Endothelial cell of umbilical vein (primary cell): ENCODE measurements at places on chromosomes 3 and 15. TPM values are rescaled to one million over a fixed set of nuclear protein-coding genes. Genes with fewer than 3 reads are reported as not detected.
A peak's percentile ranks its signal among the peaks of the same experiment; 100 is the strongest.

DNA sequence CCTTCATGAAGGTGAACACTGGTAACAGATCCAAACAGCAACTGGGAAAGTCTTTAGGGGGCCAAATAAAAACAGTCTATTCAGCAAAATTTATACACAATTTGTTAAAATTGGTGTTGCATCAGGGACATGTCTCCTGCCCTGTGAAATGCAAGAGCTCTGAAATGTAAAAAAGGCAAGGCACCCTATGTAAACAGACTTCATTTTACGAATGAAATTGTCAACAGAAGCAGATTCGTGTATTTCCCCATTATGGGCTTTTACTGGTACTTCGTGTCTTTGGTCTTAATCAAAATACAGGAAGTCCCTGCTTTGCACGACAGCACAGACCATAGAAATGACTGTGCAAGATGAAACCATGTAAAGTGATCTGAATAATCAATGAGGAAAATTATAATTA, 127.3 kb upstream of the THBS1 start:
- H3K27me3 ChIP-seq, result no peaks in the 10 kb centered on the region
- H3K4me3 ChIP-seq, result no peak overlapping the region
- peaks cover 2% of the 10 kb centered on the region for H3K4me1 ChIP-seq
- H3K36me3 ChIP-seq, result no peaks in the 10 kb centered on the region

DNA sequence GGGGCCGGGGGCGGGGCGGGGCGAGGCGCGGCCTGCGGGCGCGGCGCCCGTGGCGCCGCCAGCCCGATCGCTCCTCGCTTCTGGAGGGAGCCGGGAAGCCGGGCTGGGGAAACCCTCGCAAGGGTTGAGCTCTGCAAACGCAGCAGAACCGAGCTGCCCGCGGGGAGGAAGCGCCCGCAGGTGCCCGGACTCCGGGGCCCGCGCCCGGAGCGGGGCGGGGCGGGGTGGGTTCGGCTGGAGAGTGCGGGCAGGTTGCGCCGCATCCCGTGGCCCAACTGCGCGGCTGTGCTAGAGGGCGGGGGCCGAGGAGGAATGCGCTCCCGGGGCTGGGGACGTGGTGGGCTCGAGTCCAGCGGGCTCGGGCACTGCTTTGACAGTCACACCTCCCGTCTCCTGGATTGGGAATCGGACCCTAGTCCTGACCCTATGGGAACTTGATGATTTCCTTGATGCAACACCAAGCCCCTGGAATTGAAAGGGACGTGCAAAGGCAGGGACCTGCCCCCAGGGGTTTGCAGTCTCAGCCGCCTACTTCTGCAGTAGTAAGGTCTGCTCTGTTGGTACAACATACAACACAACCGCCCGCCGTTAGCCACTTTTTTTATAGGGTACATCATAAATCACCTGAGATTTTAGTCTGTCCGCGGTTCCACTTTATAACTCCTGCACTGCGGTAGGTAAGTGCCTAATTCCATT, 34.3 kb downstream of the ZBTB38 start:
- H3K4me1 ChIP-seq, result peaks cover 47% of the 10 kb centered on the region
- peak; percentile 76 for DNase-seq
- peaks cover 14% of the 10 kb centered on the region for H3K36me3 ChIP-seq
- H3K4me3 ChIP-seq, result peak overlapping the region; percentile 65

- H3K27ac ChIP-seq, result no peak overlapping the region
- no peaks in the 10 kb centered on the region for H3K4me1 ChIP-seq
- no peaks in the 10 kb centered on the region for H3K27me3 ChIP-seq
- no peak overlapping the region for H3K4me3 ChIP-seq
- no peak for DNase-seq
Measured at GRCh38 chr3:67819447-67819846, 165.0 kb upstream of the SUCLG2 start.

DNA sequence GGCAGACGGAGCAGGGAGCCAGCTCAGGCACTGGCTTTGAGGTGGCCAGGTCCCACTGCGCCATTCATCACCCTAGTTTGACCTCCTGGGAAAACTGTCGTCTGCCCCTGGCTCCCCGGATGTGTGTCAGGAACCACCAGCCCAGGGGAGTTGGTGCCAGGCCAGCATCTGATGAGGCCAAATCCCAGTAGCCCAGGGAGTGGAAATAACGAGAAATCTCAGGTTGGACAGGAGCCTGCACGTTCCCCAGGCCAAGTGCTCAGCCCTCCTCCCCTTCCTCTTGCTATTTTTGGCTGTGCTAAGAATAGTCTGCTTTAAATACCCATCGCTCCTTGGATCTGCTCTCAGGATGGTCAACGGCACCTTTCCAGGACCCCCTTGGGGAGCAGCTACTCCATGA, 93.1 kb upstream of the RPL32 start:
- no peaks in the 10 kb centered on the region for H3K27me3 ChIP-seq
- no peak overlapping the region for H3K27ac ChIP-seq
- no peak overlapping the region for H3K4me3 ChIP-seq
- H3K4me1 ChIP-seq, result no peaks in the 10 kb centered on the region
- DNase-seq, result no peak

GRCh38 chr15:62469874-62470688, 305.0 kb upstream of the C2CD4B start:
- no peak overlapping the region for H3K27ac ChIP-seq
- no peaks in the 10 kb centered on the region for H3K36me3 ChIP-seq

- no peaks in the 10 kb centered on the region for H3K36me3 ChIP-seq
- H3K27me3 ChIP-seq, result no peaks in the 10 kb centered on the region
- H3K4me1 ChIP-seq, result no peaks in the 10 kb centered on the region
- H3K27ac ChIP-seq, result no peak overlapping the region
- H3K4me3 ChIP-seq, result no peak overlapping the region
Measured at GRCh38 chr15:33392453-33392852, 81.7 kb downstream of the RYR3 start.

GRCh38 chr15:78749831-78750230, 61.4 kb downstream of the ADAMTS7 start:
- no peaks in the 10 kb centered on the region for H3K27me3 ChIP-seq
- no peak overlapping the region for H3K4me3 ChIP-seq
- DNase-seq, result no peak
- no peaks in the 10 kb centered on the region for H3K4me1 ChIP-seq
- no peaks in the 10 kb centered on the region for H3K36me3 ChIP-seq

- H3K27ac ChIP-seq, result peak overlapping the region; percentile 64
- peak; percentile 88 for DNase-seq
- H3K4me1 ChIP-seq, result peaks cover 15% of the 10 kb centered on the region
- no peak overlapping the region for H3K4me3 ChIP-seq
Measured at GRCh38 chr15:31004220-31004733, 12.8 kb upstream of the MTMR10 start.

GRCh38 chr3:16430717-16431630, 82.5 kb downstream of the RFTN1 start:
- H3K36me3 ChIP-seq, result no peaks in the 10 kb centered on the region
- DNase-seq, result no peak
- no peak overlapping the region for H3K4me3 ChIP-seq
- H3K27me3 ChIP-seq, result no peaks in the 10 kb centered on the region
- H3K27ac ChIP-seq, result no peak overlapping the region
- no peaks in the 10 kb centered on the region for H3K4me1 ChIP-seq

DNA sequence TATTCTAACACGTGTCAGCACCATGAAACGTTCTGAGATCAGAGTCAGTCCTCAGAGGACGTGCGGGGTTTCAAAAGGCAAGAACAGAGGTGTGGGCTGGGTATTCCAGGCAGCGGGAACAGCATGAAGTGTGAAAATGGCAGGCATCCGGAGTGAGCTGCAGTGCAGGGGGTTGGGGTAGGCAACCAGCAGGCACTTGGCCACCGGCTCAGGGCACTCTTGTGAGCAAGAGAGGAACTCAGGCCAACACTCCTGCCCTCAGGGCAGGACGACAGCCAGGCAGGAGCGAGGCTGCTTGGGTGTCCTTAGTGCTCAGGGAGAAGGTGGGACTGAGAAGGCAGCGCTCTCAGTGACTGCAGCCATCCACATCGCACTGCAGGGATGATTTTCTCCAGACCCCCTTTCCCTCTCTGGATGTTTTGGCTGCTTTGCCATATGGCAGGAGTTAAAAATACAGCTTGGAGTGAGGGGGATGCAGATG, 151.1 kb downstream of the NUP210 start:
- no peak overlapping the region for H3K27ac ChIP-seq
- no peak for DNase-seq
- no peaks in the 10 kb centered on the region for H3K36me3 ChIP-seq
- H3K27me3 ChIP-seq, result no peaks in the 10 kb centered on the region

- peak overlapping the region; percentile 10 for H3K27ac ChIP-seq
- H3K36me3 ChIP-seq, result no peaks in the 10 kb centered on the region
- H3K27me3 ChIP-seq, result no peaks in the 10 kb centered on the region
- H3K4me3 ChIP-seq, result no peak overlapping the region
- peaks cover 9% of the 10 kb centered on the region for H3K4me1 ChIP-seq
Measured at GRCh38 chr3:27311400-27311799, 57.8 kb downstream of the NEK10 start.

Gene PLA2G4E
- not detected in 2 replicates for total RNA-seq

Gene BDH1
- 7.3 and 12.2 TPM in 2 replicates for total RNA-seq

Gene IQCF5
- total RNA-seq, result not detected in 2 replicates

Gene XIRP1
- not detected in 2 replicates for total RNA-seq

Gene NLGN1
- 16.3 and 18.1 TPM in 2 replicates for total RNA-seq

Gene ABI3BP
- total RNA-seq, result 55.9 and 78.1 TPM in 2 replicates

Gene BTLA
- not detected in 2 replicates for total RNA-seq
